ENCODE measurements at places on chromosomes 3 and 15.

GRCh38 chr15:41258750-41259471 is 27.8 kb downstream of the CHP1 start:
- no peak for DNase-seq

DNA sequence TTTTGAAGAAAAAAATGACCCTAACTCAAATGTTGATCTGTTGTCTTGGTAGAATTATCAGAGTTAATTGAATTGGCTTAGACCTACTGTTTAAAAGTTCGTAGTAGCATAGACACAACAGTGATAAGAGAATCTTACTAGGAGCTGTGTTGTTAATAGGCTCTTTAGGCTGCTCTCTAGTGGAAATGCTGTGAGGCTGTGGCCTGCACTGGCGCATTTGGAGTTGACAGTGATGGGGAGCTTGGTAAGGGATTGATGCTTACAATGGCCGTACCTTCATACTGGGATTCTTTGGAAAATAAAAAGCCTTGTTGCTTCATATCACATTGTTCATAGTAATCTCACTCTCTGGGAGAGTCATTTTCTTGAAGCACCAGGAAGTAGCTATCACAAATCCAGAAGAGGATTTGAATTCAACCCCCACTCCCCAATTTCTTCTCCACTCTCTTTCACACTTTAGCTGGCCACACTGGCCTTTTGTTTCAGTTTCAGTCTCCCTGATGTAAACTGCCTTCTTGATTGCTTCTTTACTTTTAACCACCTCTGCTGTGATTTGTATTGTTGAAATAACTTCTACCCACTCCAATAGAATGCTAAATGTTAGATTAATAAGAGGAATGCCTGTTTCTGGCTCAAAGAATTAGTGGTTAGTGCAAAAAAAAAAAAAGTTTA is 56.6 kb downstream of the CEP63 start:
- DNase-seq, result no peak

GRCh38 chr3:81164806-81165205 is 596.6 kb downstream of the GBE1 start:
- DNase-seq, result no peak

DNA sequence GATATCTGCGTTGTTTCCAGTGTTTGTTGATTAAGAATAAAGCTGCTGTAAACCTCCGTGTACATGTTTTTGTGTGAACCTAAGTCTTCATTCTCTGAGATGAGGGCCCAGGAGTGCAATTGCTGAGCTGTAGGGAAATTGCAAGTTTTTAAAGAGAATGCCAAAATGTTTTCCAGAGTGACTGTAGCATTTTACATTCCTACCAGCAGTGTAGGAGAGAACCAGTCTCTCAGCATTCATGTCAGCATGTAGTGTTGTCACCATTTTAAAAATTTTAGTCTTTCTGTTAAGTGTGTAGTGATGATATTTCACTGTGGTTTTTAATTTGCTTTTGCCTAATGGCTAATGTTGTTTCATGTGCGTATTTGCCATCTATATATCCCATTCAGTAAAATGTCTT is 3.4 kb upstream of the MGLL start:
- no peak for DNase-seq
